Sigmoid colon (tissue), 7 donors: ENCODE measurements at places on chromosomes 4 and X.

DNA sequence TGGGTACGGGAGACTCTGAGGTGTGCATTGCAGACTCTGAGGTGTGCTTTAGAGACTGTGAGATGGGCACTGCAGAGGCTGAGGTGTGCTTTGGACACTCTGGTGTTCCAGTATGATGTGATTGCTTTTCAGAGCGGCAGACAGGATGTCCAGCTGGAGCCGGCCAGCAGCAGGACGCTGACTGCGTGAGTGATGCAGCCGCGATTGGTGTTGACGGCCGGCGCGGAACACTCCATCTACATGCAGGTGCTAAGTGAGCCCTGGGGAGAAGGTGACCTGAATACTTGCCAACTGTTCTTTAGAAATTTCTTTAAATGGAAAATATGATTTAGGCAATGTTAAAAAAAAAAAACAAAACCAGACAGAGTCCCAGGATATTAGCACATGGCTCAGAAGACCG lies 103.1 kb upstream of the PPP2R3B start:
- no peak for DNase-seq

GRCh38 chr4:93232883-93233282 lies 595.7 kb upstream of the ATOH1 start:
- DNase-seq, result no peak

DNA sequence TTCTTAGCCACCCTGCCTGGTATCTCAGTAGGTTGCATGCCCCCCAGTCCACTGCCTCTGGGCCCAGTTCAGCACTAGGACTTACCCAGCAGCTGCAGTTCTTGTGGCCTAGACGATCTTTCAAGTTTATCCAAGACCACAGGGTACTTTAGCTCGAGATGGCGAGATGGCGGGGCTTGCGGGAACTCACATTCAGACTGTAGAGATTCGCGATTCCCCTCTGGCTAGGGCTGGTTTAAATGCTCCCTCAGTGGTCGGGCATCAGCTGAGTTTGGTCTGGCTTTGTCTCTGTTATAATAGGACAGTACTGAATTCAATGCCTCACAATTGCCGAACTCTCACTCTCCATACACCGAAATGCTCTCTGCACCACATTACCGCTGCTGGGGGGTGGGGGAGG lies 18.4 kb upstream of the RFC1 start:
- no peak for DNase-seq

DNA sequence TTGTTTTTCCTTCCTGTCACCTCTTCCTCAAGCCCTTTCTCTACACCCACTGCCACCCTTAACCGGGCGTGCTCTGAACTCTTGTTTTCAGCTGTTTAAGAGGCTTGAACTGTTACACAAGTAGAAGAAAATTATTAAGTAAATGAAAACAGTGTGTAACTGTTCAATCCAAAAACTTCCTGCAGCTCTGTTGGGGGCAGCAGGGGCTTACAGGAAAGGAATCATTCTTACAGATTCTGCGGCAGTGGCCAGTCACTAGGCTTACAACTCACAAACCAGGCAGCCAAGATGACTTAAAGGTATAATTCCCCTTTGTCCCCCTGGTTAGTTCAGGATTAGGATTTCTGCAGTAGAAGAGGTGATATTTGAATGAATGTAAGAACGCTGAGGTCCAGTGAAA lies 70.2 kb upstream of the ETNPPL start:
- no peak for DNase-seq

- DNase-seq, result no peak
These were observed 732.5 kb upstream of the AGA start for GRCh38 chr4:178174756-178175155.
